ENCODE measurements at places on chromosomes 3 and 15.

DNA sequence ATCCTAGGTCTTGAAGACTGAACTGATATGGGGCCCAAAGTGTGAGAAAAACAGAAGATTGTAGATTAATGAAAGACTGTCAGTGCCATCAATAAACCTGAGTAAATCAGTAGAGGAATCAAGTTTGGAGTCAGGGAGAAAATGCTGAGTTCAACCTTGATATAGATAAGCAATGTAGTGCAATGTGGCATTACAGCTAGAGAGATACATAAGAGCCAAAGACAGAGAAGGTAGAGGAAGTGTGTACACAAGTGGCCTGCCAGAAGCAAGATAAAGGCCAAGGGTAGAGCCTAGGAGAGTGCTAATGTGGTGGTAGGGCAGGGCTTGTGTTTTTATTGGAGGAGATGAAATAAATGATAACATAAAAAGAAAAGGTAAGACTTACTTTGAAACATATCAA is 26.0 kb upstream of the EID1 start:
- DNase-seq = no peak

DNA sequence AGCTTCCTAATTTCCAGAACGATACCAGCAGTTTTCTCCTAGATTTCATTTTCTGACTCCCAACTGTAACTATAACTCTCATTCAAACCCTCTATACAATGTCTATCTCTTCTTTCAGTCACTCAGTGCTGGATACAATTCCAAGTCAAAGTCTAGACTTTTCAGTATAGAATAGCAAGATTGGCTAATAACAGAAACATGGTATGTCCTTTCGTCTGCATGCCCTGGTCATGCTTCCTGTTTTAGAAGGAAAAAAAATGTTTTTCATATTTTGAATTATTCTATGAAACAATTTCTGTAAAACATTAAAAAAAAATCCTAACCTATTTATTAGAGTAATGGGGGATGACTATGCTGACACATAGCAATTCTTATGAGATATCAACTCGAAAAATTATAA is 180.0 kb downstream of the KCNAB1 start:
- DNase-seq = no peak

DNA sequence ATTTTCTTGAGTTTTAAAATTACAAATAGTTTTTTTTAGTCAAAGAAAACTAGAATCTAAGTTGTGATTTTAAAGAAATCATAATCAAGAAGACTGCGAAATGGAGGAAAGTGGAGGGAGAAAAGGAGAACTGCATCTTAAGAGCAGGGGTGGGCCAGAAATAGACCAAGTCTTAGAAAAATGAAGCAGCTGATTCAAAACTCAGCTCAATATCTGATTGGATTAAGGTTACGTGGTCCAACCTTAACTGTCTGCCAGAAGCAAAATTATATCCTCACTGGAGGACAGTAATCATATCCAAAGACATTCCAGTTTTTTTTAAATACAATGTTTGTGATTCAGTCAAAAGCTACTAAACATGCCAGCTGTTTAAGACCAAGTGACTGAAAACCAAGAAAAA is 41.4 kb downstream of the CHSY1 start:
- DNase-seq = no peak

- no peak for DNase-seq
Measured at GRCh38 chr3:28239108-28239507, 2.3 kb upstream of the CMC1 start.

GRCh38 chr15:57323806-57324589 is 52.3 kb upstream of the CGNL1 start:
- DNase-seq = no peak

- DNase-seq = no peak
Measured at GRCh38 chr3:61253756-61254155, 2.5 kb upstream of the FHIT start.

GRCh38 chr3:170473358-170473757 is 54.7 kb downstream of the CLDN11 start:
- no peak for DNase-seq

DNA sequence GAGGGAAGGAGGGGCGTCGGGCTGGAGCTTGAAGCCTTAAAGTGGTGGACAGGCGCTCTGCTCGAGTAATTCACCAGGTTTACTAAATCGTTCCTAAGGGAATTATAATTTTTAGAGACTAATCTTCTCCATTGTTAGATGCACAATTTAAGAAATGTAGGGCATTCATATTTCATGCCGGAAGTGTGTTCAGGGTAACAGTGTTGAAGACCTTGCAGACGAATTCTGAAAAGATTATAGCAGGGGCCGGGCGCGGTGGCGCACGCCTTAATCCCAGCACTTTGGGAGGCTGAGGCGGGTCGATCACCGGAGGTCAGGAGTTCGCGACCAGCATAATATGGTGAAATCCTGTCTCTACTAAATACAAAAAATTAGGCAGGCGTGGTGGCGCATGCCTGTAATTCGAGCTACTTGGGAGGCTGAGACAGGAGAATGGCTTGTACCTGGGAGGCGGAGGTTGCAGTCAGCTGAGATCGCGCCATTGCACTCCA is 365 bp upstream of the GTF2A2 start:
- DNase-seq = no peak

GRCh38 chr15:59315914-59316451 is 56.7 kb downstream of the MYO1E start:
- no peak for DNase-seq

DNA sequence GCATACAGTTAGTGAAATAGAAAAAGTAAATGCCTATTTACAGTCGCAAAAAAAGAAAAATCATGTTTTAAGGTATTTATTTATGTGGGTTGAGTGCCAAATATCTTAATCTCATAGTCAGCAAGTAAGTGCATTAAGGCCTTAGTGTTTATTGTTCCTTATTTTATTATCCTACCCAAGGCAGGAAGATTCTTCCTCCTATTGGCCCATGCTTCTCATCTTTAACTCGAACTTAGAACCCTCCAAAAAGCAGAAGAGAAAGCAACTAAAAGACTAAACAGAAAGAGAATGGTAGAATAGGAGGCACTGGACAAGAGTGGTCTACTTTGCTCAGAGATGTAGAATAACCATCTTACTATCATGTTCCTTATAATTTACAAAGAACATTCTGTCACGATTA is 7.5 kb downstream of the RFX7 start:
- DNase-seq = no peak

DNA sequence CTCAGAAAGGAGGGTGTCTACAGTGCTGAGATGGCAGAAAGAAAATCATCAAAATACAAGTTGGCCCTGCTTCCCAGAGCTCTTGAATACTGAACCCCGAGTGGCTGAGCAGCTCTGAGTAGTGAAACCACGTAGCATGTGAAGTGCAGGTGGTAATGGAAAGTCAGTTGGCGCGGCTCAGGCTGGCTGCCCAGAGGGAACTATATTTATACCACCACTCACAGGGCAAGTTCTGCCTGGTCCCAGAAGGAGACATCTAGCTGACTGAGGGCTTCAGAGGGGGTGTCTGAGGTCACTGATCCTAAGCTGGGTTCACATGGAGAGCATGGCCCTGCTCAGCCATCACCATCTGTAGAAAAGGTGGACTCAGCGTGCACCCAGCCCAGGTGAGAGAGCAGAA is 129.6 kb upstream of the AGBL1 start:
- DNase-seq = no peak

- no peak for DNase-seq
Measured at GRCh38 chr3:51216291-51216690, 168.8 kb upstream of the MANF start.

- DNase-seq = no peak
Measured at GRCh38 chr3:125160606-125161371, 51.8 kb downstream of the SLC12A8 start.

DNA sequence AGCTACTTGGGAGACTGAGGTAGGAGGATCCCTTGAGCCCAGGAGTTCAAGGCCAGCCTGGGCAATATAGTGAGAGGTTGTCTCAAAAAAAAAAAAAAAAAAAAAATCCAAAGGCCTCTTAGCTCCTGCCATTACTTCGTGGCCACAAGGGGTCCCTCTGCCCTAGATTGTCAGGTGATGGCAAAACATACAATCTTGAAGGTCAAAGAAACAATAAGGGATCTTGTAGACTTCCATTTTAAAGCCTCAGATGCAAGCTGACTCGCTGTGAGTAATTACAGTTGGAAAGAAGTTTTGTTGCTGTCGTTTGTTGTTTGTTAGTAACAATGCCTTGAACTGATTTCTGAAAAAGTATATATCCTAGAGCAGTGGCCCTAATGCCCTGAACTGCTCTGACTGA is 55.9 kb upstream of the PLCL2 start:
- no peak for DNase-seq

- DNase-seq = no peak
Measured at GRCh38 chr3:30549600-30549999, 56.8 kb upstream of the TGFBR2 start.

GRCh38 chr3:140163159-140163763 is 228.3 kb downstream of the CLSTN2 start:
- DNase-seq = no peak

- DNase-seq = no peak
Measured at GRCh38 chr15:95994418-95994817, 336.1 kb upstream of the NR2F2 start.

- no peak for DNase-seq
Measured at GRCh38 chr3:31482493-31483200, 50.1 kb upstream of the STT3B start.

- no peak for DNase-seq
Measured at GRCh38 chr3:14375192-14375591, 27.2 kb upstream of the SLC6A6 start.

All from stromal cell of bone marrow (primary cell).